Urinary bladder (tissue), 4 donors: ENCODE measurements at places on chromosomes 5 and 9. TPM values are rescaled to one million over a fixed set of nuclear protein-coding genes. Genes with fewer than 3 reads are reported as not detected.

CCIN gene
- 0.38 TPM for polyA plus RNA-seq

TMEM215 gene
- not detected for polyA plus RNA-seq

SPATA31C2 gene
- not detected for polyA plus RNA-seq

ST8SIA4 gene
- 1.7 TPM for polyA plus RNA-seq

KLHL3 gene
- 3.1 TPM for polyA plus RNA-seq
